ENCODE measurements at places on chromosomes 7 and 10.

- no peaks in the 10 kb centered on the region for H3K27me3 ChIP-seq
- no peak for DNase-seq
- no peaks in the 10 kb centered on the region for H3K4me1 ChIP-seq
- H3K27ac ChIP-seq = no peak overlapping the region
- no peak overlapping the region for H3K4me3 ChIP-seq
- H3K36me3 ChIP-seq = no peaks in the 10 kb centered on the region
These were observed 235.2 kb upstream of the SP4 start for GRCh38 chr7:21192657-21193056.

GRCh38 chr7:113113912-113114311, 4.4 kb downstream of the SMIM30 start:
- peak; percentile 11 for DNase-seq
- no peak overlapping the region for H3K27ac ChIP-seq
- H3K4me3 ChIP-seq = no peak overlapping the region
- H3K27me3 ChIP-seq = no peaks in the 10 kb centered on the region
- H3K36me3 ChIP-seq = no peaks in the 10 kb centered on the region

- no peak for DNase-seq
- no peak overlapping the region for H3K27ac ChIP-seq
- H3K4me3 ChIP-seq = no peak overlapping the region
- no peaks in the 10 kb centered on the region for H3K27me3 ChIP-seq
- H3K36me3 ChIP-seq = no peaks in the 10 kb centered on the region
These were observed 472.4 kb upstream of the MGMT start for GRCh38 chr10:128994598-128995143.

DNA sequence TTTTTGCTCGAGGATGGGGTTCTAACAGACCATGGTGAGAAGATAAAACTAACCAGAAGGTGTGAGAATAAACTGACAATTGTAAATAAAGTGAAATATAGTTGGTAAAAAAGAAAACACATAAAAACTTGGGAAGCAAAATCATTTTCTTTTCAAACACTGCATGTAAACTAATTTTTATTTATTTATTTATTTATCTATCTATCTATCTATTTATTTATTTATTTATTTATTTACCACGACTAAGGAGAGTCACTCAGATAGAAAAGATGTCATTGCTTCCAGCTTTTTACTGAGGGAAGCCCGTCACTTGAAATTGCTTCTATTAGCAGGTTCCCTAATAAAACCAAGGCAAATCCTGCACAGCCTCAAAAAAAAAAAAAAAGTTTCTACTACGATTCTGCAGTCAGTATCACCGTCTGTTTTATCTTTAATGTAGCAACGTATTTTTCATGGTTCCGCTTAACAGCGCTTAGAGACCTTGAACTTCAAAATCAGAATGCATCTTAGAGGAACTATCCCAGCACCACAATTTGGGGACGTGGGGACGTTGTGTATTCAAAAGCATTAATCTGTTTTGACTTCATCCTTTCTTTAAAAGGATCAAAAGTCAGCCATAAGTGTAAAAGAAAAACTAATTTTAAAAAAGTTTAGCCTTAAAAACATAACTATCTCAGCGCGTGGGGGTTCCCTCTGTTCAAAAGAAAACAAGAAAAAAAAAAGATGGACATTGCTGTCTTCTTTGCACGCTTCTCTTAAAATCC, 33.3 kb upstream of the EBLN1 start:
- peak; percentile 63 for DNase-seq
- no peaks in the 10 kb centered on the region for H3K27me3 ChIP-seq
- peaks cover 15% of the 10 kb centered on the region for H3K4me1 ChIP-seq
- H3K36me3 ChIP-seq = no peaks in the 10 kb centered on the region
